GOT3 (cell line): ENCODE measurements at places on chromosomes 2 and 18.

GRCh38 chr2:119116411-119117295 is 41.9 kb downstream of the C1QL2 start:
- no peak for DNase-seq

DNA sequence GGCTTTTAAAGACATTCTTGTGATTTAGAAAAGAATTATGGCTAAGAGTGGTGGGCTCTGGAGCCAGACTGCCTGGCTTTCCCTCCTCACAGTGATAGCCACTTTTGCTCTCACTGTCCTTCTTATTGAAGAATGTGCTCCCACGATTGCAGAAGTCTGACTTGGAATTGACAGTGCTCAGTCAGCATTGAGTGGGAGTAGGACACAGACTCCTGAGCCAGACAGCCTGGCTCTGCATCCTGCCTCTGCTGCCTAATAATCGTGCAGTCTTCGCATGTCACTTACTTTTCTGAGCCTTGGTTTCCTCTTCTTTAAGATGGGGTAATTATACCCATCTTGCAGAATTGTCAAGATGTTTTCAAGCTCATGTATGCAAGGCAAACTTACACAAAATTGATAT is 23.3 kb downstream of the SPATS2L start:
- no peak for DNase-seq

GRCh38 chr2:168801961-168802858 is at the start of gene NOSTRIN:
TSS of gene NOSTRIN (plus strand) at chr2:168802637. CDS start at chr2:168802647, 10 bp downstream.
- DNase-seq = no peak

GRCh38 chr18:24219561-24220317 is 80.9 kb downstream of the CABYR start:
- DNase-seq = no peak

DNA sequence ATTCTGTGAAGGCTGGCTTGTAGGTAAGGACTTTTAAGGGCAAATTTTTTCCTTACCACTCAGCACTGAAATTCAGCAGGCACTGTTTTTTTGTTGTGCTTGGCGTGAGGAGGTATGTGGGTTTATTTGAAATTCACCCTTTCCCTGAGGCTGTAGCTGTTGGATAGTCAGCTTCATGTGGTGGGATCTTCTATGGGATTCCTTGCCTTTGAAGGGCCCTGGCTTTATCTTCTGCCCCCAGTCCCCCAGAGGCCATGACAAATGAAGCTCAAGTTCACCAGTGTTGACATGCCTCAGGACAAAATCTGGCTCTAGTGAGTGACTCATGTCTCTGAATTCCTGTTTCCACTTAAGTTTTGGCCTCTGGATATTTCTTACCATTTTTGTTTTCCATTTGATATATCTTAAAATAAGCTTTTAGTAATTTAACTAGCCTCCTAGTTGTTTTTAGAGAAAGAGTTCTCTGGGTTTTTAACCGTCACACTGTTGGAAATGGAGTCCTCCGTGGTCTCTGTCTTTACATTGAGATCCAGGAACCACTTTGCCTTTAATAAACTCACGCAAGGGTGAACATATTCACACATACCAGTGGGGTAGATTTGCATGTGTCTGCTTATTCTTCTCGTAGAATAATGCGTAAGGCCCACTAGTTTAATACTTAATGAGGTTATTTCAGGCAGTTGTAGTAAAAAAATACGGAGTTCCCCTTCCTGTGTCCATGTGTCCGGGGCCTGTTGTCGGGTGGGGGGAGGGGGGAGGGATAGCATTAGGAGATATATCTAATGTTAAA is 211.1 kb upstream of the FAM98A start:
- DNase-seq = peak; percentile 17

GRCh38 chr2:105397953-105398335 is 907 bp downstream of the FHL2 start:
- no peak for DNase-seq

- DNase-seq = no peak
Observed at GRCh38 chr2:100640431-100641124, 77.8 kb downstream of the PDCL3 start.

GRCh38 chr18:8151181-8151580 is 458.1 kb upstream of the RAB12 start:
- DNase-seq = no peak

- DNase-seq = no peak
Observed at GRCh38 chr2:36449213-36449612, 93.6 kb downstream of the CRIM1 start.

- no peak for DNase-seq
Observed at GRCh38 chr2:226137201-226137811, 662.3 kb downstream of the IRS1 start.

- DNase-seq = no peak
Observed at GRCh38 chr2:151182899-151183809, 78.5 kb downstream of the RBM43 start.

- DNase-seq = no peak
Observed at GRCh38 chr2:170170281-170171040, 7.5 kb upstream of the MYO3B start.

DNA sequence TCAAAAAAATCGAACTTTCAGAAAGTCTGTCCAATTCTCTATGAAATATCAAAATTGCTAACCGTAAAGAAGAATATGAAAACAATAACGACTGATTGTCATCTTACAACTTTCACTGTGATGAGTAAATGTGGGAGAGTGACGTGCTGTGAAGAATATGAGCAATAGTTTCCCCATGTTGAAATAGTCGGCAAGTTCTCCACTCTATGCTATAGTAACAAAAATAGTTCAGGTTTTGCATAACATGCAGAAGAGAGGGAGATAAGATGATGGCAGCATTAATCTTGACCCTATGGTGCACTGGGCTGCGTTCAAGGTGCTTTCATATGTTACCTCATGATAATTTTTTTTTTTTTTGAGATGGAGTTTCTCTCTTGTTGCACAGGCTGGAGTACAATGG is 196.8 kb upstream of the CYRIA start:
- DNase-seq = no peak

- no peak for DNase-seq
Observed at GRCh38 chr2:106523976-106524665, 37.0 kb downstream of the CD8B2 start.

- no peak for DNase-seq
Observed at GRCh38 chr2:202355993-202356505, 20.1 kb upstream of the BMPR2 start.

DNA sequence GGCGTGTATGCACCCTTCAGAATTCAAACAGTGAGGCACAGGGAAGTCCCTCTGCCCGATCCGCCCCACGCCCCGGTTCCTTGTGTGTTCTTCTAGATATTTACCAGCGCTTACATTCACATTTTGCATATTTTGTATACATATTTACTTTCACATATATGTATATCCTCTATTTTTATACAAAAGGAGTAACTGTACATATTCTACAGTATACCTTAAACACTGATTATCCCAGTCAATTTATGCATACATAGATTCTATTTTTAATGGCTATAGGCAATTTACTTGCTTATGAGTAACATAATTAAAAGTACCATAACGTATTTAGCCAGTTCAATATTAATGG is 307 bp upstream of the DUSP11 start:
- no peak for DNase-seq

GRCh38 chr2:160324917-160325316 is 124.8 kb upstream of the ITGB6 start:
- DNase-seq = no peak
